ENCODE measurements at places on chromosomes 4 and X.

GRCh38 chr4:128459547-128459946 is 171.9 kb upstream of the PGRMC2 start:
- no peak for DNase-seq

GRCh38 chrX:74527350-74527749 is 87.1 kb downstream of the RLIM start:
- no peak for DNase-seq

DNA sequence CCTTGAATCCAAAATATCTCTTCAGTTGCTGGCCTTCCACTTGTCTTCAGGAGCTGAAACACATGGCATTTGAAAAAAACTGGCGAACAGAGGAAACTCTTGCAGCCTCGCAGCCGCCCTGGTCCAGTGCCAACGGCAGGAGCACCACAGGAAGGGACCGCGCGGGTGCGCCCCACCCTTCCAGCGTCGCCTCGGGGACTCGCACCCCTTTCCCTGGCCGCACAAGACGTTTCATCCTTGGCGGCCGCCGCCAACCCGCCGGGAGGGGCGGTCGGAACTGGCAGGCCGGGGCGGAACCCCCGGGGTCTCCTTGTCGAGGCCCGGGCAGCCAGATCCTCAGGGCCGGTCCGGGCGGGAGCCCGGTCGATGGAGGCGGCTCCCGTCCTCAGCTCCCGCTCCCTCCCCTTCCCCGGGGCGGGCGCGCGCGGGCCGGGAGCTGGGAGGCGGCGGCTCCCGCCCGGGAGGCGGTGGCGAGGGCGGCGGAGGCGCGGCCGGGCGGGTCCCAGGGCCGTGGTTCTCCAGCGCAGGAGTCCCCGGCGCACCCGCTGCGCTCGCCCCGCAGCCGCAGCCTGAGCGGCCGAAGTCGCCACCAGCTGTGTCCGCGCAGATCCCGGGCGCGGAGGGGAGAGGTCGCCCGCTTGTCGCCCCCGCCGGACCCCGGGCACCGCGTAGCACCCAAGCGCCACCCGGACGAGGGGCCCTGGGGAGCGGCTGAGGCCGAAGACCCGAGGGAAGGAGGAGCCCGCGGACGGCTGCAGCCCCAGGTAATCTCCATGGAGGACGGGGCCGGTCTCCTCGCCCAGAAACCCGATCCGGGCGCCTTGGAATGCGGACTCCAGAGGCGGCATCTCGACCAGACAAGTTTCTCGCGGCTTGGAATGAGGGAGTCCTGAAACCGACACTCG is 886 bp upstream of the NDST3 start:
- no peak for DNase-seq

DNA sequence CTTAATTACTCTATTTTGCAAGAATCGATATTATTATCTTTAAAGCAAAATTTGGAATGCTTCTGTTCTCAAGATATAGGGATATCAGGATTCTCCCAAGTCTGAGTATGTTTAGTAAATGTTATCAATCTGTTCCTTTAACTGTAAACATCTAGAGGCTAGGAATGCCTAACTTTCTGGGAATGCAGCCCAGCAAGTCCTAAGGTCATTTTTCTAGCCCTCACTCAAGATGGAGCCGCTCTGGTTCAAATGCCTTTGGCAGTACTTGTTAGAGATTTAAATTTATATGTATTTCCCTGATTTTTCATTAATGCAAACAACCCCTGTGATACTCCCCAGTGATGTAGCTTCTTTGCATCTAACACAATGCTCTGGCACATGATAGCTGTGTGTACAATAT is 623.8 kb upstream of the LCORL start:
- no peak for DNase-seq

DNA sequence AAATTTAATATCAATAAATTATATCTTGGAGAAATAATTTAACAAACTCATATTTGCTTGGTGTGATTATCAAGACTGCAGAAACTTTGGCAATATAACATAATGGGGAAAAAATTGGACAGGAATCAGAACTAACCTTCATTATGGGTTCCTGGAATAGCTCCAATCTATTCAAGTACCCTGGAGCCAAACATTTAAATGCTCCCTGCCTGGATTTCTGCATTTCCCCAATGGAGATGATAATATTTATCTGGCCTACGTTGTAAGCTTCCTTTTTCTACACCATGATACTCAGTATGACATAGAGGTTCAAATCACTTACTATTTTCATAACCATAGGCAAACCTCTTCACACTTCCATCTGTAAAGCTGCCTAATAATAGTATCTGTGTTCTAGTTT is 326.8 kb downstream of the TRIML1 start:
- no peak for DNase-seq

GRCh38 chr4:112801341-112801740 is 164.4 kb downstream of the LARP7 start:
- DNase-seq, result no peak

DNA sequence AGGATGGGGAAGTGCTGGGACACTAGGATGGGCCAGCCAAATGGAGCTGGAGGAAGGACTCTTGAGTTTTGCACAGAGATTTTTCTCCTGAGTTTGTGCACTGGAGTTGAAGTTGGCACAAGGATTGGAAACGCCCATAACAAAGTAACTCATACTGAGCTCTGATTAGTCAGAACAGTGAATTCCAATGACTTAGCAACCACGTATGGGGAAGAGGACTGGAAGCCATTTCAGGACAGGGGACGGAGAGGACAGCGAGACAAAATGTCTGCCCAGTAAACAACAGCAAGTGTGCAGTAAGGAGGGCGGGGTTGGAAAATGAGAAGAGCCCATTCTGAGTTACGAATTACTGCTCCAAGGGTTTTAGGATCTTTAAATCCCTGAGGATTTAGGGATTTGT is 5.9 kb downstream of the RIPPLY1 start:
- no peak for DNase-seq

- no peak for DNase-seq
Measured at GRCh38 chr4:65023081-65023480, 613.8 kb upstream of the TECRL start.

- peak; percentile 99 for DNase-seq
Measured at GRCh38 chr4:182555997-182556418, 312.8 kb downstream of the TENM3 start.

DNA sequence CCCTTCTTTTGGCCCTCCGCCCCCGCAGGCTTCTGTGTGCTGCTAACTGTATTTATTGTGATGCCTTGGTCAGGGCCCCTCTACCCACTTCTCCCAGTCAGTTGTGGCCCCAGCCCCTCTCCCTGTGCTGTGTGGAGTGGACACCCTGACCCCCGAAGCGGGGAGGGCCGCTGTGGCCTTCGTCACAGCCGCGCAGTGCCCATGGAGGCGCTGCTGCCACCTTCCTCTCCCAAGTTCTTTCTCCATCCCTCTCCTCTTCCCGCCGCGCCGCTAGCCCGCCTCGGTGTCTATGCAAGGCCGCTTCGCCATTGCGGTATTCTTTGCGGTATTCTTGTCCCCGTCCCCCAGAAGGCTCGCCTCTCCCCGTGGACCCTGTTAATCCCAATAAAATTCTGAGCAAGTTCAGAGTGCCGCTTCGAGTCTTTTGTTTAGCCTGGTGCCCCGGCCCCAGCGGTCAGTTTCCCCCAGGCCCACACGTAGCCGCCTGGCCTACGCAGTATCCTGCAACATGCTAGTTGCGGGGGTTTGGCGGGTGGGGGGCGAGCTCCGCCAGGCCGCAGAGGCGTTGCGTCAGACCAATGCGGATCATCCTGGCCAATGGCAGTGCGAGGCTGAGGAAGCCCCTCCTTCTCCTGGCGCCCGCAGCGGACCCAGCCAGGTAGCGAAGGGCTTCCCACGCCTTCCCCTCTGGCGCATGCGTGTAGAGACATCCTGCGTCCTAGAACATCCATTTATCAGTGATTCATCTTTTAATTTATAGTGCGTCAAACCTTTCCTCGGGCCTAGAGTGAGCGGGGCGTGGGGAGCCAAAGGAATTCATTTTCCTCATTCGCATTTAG is 5.6 kb upstream of the KANTR start:
- no peak for DNase-seq

- DNase-seq, result no peak
Measured at GRCh38 chr4:151555151-151555945, 146.4 kb downstream of the FHIP1A start.

GRCh38 chr4:70802928-70803580 is 36.6 kb downstream of the GRSF1 start:
- no peak for DNase-seq

- no peak for DNase-seq
Measured at GRCh38 chr4:140116442-140117104, 37.4 kb downstream of the MAML3 start.

GRCh38 chr4:145107126-145107525 is 9.0 kb downstream of the ABCE1 start:
- DNase-seq, result no peak

- no peak for DNase-seq
Measured at GRCh38 chrX:148784856-148785255, 284.4 kb downstream of the AFF2 start.

DNA sequence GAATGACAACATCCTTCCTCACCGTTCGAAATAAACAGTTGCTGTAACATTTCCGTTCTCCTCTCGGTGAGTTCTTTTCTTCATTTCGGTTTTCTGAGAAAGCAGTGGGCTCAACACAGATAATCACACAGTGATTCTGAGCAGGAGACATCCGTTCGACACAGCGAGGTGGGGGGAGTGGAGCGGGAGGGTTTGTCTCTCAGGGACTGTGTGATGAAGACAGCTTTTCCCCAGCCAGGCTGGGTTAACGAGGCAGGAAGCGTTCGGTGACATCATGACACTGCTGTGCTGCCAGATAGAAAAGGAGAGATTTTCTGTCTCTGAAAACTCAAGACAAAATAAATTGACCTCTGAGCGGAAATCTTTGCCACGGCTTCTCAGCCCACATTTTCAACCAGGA is 119.3 kb downstream of the CRLF2 start:
- DNase-seq, result no peak

DNA sequence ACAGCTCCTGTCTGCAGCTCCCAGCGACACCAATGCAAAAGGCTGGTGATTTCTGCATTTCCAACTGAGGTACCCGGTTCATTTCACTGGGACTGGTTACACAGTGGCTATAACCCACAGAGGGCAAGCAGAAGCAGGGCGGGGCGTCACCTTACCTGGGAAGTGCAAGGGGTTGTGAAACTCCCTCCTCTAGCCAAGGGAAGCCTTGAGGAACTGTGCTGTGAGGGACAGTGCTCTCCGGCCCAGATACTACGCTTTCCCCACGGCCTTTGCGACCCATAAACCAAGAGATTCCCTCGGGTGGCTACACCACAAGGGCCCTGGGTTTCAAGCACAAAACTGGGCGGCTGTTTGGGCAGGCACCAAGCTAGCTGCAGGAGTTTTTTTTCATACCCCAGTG is 218.9 kb downstream of the PPP3CA start:
- DNase-seq, result no peak

GRCh38 chrX:68421636-68422035 is 11.7 kb downstream of the OPHN1 start:
- DNase-seq, result no peak

- no peak for DNase-seq
Measured at GRCh38 chrX:153625271-153626024, 21.6 kb upstream of the DUSP9 start.

DNA sequence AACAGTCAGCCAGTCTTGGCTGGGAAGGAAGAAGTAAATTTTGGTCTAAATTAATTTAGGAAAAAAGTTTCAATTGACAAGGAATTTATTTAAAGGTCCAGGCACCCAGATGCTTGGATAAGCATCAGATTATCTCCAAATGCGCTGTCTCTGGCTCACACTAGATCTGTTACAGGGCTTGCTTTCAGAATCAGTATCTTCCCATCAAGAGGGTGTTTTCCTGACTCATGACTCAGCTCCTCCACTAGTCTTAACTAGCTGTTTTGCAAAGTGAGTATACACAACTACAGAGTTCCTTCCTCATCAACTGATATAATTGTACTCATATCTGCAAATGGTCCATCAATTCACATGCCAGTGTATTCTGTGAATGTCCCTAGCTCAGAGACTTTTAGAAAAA is 482.1 kb upstream of the CPEB2 start:
- no peak for DNase-seq

GRCh38 chr4:37517326-37517725 is 168.8 kb downstream of the RELL1 start:
- no peak for DNase-seq

- no peak for DNase-seq
Measured at GRCh38 chr4:85452058-85452731, 22.8 kb upstream of the ARHGAP24 start.

- no peak for DNase-seq
Measured at GRCh38 chr4:123077330-123077729, 154.9 kb upstream of the NUDT6 start.

DNA sequence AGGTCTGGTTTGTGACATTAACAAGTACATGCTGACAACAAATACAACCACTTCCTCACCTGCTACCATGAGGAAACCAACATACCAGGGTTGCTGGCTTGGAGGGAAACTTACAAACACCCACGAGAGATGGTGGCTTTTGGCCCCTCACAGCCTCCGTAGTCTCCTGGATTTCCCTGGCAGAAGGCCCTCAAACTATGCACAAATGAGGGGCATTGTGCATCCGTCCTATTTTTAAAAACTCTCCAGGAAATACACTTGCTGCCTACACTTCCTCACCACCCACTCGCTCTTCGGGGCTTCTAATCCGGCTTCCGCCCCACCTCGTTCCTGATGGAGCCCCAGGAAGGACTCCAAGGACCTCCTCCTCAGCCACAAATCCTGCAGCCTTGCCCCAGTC is 355.0 kb upstream of the GATB start:
- no peak for DNase-seq

DNA sequence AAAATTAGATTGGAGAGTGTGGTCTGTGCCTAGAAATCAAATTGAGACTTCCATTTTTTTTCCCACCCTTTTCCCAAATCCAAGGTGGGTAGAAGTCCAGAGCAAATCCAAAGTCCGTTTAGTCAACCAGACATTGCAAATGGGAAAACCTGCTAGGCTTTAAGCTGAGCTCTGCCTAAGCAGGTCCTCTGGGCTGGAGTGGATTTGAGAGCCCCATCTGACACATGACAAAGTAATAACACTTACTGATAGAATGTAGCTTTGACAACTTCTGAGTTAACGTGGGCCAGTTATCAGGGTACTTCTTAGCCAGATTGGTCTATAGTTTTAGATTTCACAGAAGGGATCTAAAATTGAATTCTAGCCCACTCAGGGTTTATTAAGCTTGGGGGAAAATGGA is 242.3 kb downstream of the GALNTL6 start:
- DNase-seq, result no peak

DNA sequence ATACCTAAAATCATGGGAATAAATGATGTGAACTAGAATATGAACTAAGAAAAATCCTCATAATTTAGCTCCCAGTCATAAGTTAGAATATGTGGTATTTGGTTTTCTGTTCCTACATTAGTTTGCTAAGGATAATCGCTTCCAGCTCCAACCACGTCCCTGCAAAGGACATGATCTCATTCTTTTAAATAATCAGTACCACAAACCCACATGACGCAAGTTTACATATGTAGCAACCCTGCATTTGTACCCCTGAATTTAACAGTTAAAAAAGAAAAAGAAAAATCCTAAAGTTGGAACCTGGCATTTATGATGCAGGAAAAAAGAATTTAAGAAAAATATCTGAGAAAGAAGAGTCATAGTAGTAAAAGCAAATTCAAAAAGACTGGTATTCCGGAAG is 13.3 kb downstream of the UBA6 start:
- no peak for DNase-seq

- DNase-seq, result no peak
Measured at GRCh38 chr4:142222127-142222526, 585.7 kb downstream of the IL15 start.

- no peak for DNase-seq
Measured at GRCh38 chr4:141132072-141132708, 1.1 kb downstream of the RNF150 start.
